Stimulated activated CD8-positive, alpha-beta memory T cell treated with anti-CD3 and anti-CD28 coated beads, Interleukin-4, amount 100 ng/mL, for 4 hours (primary cell): ENCODE measurements at places on chromosomes 7 and 10.

- DNase-seq, result no peak
Observed at GRCh38 chr7:116280803-116281202, 70.5 kb downstream of the TES start.

- peak; percentile 49 for DNase-seq
Observed at GRCh38 chr10:62681211-62681940, 123.1 kb upstream of the ADO start.

GRCh38 chr10:52631146-52631545 lies 141.4 kb downstream of the MBL2 start:
- no peak for DNase-seq

DNA sequence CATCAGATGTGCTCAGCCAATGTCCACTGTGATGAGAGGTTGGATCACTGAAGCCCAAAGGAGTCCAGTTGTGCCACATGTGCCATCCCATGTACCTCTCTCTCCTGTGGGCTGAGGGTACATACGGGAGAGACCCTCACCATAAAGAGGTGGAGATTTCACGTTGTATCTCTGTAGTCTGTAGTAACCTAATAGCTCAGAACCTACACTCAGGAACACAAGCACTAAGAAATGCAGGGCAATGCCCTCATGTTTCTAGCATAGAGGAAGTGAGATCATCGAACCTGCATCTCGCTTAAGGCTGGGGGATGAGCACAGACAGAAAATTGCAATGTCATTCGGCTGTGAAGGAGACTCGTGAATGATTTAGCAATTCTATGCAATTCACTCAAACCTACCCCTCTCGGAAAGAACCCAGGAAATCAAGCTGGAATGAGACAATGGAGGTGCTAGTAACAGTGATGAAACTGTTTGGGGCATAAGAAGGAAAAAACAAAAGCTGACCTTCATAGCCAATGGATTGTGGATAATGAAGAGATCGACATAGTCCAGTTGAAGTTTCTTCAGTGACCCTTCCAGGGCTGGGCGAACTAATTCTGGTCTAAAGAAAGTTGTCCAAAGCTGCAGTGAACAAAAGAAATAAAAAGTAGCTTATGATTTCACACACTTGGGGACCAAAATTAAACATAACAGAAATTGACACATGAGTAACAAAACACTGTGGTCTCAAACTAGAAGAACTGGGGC lies 80.3 kb upstream of the UCN3 start:
- no peak for DNase-seq

- no peak for DNase-seq
Observed at GRCh38 chr7:142581341-142581740, 167.9 kb upstream of the PRSS1 start.

GRCh38 chr10:51251110-51251509 lies 176.8 kb downstream of the PRKG1 start:
- DNase-seq, result no peak

- DNase-seq, result no peak
Observed at GRCh38 chr10:28587970-28588290, 55.0 kb downstream of the WAC start.

DNA sequence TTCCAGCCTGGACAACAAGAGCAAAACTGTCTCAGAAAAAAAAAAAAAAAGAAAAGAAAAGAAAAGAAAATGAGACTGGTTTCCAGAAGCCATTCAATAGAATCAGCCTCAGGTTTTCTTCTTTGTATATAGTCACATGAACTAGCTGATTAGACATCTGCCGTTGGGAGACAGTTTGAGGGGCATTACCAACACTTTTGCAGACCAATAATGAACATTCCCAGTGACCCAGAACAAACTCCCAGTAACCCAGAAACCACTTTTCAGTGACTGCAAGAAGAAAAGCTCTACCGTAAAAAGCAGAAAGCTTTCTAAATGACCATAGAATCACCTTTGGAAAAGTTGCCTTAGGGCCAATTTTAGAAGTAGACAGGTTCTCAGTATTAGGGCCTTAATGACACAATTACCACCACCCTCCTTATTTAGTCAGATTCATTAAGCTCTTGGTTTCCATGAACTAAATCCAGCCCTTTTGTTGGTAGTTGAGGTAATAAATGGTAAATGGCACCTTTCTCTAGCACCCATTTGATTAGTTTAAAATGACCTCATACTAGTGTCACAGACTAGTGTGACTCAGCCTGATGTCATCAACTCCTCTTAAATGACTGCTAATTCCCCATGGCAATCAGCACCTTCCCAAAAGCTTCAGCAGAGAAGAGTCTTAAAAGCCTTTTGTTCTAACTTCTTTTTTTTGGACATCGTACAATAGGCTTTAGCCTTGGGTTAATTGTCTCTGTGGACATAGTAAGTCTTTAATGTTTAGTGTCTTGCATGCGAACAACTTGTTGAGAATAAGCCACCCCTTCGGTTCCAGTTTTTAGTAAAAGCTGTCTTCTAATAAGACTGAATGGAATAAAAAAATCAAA lies 33.6 kb upstream of the XRCC2 start:
- no peak for DNase-seq

- no peak for DNase-seq
Observed at GRCh38 chr7:117148971-117149370, 173.9 kb downstream of the WNT2 start.

GRCh38 chr7:74101061-74101681 lies 17.6 kb downstream of the LIMK1 start:
- no peak for DNase-seq

DNA sequence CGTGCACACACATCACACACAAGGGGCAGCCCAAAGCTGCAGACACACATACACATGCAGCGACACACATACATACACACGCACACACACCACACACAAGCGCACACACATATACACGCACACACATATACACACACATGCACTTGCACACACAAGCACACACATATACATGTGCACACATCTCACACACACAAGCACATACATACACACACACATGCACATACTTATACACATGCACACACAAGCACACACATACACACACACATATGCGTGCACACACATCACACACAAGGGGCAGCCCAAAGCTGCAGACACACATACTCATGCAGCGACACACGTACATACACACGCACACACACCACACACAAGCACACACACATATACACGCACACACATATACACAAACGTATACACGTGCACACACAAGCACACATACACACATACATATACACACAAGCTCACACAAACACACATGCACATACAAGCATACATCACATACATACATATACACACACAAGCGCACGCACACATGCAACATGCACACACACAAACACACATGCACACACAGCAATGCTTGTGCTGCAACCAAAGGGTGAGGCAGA lies 178.8 kb upstream of the PFKP start:
- no peak for DNase-seq

DNA sequence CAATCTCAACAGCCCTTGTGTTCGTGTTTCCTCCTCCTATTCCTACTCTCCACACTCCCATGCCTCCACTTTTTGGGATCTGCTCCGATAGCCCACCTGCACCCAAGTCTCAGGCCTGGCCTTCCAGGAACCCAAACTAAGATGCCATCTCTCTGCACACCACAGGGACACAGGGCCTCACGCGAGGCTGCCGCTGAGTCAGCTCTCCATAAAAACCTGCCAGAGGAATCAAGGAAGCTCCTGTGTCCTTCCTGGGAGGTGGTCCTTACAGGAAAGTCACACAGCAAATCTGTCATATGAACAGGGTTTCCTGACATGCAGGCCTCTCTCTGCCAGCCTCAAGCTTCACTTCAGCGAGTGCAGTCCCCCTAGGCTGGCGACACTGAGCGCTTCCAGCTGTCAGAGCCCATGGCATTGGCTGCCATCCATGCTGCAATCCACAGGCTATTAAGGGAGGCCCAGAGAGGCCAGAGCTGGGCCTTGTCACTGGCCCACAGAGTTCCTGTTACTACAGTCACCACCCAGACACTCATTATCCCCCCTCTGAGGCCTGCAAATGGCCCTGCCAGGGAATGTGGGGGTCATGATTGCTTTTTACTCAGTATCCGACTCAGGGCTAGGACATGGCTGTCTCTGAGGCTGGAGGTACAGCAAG lies 151.4 kb downstream of the OAT start:
- DNase-seq, result no peak

DNA sequence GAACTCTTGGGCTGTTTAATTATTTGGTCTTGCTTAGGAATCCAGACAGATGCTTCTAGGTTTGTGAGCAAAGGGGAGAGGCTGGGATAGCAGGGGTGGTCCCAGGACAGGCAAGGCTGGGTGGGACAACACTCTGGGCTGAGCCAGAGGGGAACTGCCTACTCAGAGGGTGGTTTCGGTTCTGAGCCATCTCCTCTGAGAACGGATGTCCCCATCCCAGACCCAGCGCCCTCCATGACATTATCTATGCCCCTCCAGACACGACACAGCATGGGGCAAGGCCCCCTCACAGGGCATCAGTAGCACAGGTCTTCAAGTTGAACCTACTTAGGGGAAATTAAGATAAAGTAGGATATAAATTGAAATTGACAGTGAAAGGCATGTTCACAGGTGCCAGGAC lies 7.1 kb downstream of the ASB10 start:
- no peak for DNase-seq

GRCh38 chr10:3009341-3009740 lies 58.0 kb upstream of the PFKP start:
- DNase-seq, result no peak
